AG08396 (cell line): ENCODE measurements at places on chromosomes 5 and 9.

- DNase-seq, result peak; percentile 6
These were observed 153.9 kb downstream of the SMC2 start for GRCh38 chr9:104247899-104248460.

DNA sequence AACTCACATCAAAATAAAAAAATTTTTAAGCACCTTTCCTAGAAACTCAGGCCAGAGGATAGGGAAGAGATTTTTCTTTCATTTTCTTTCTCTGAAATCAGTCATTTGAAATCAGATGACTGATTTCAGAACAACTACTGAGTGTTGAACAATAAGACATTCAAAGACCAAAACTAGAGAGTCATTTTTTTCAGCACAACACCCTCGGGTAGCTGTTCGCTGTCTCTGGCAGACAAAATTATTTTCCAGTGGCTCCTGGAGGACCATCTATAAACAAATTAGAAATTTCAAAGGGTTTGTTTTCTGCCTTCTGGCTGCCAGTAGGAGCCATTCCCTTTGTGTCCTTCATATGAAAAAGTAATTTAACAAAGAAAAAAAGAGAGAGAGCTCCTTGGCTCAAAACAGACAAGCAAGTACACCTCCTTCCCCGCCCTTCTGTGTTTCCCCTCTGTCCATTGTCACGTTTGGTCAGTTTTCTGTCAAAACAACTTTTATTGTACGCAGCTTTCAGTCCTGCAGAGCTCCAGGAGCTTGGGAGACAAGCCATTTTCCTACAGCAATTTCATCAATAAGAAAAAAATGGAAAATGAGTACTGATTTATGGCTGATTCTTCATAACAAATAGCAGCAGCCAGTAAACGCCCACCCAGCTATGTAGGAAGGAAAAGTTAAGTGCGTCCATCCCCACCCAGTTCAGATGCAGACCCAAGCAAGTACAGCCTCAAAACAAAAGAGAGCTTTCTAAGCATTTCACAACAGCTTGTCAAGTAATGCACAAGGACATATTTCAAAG lies 405.2 kb downstream of the ZNF608 start:
- no peak for DNase-seq

GRCh38 chr5:28809811-28810750 lies 1771.7 kb upstream of the CDH9 start:
- peak; percentile 2 for DNase-seq

GRCh38 chr5:158433634-158434033 lies 574.7 kb upstream of the CLINT1 start:
- DNase-seq, result no peak

DNA sequence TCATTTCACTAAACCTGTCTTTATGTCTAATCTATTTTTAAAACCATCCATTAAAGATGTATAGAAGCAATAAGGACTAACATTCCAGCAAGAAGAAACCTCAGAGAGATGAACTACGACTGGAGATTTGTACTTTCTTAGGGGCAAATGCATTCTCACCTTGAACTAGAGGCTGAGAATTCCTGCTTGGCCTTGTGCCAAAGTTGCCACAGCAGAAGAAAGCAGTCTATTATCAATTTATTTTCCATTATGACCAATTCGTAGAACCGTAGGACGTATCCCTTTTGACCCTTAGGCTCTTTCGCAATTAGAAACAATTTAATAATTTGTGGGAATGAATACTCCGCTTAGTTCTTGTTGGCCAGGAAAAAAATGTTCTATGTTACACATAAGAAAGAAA lies 1647.4 kb upstream of the CDH9 start:
- DNase-seq, result no peak
